Activated CD4-positive, alpha-beta T cell treated with anti-CD3 and anti-CD28 coated beads for 24 hours (primary cell): ENCODE measurements at places on chromosomes 16 and 17.

DNA sequence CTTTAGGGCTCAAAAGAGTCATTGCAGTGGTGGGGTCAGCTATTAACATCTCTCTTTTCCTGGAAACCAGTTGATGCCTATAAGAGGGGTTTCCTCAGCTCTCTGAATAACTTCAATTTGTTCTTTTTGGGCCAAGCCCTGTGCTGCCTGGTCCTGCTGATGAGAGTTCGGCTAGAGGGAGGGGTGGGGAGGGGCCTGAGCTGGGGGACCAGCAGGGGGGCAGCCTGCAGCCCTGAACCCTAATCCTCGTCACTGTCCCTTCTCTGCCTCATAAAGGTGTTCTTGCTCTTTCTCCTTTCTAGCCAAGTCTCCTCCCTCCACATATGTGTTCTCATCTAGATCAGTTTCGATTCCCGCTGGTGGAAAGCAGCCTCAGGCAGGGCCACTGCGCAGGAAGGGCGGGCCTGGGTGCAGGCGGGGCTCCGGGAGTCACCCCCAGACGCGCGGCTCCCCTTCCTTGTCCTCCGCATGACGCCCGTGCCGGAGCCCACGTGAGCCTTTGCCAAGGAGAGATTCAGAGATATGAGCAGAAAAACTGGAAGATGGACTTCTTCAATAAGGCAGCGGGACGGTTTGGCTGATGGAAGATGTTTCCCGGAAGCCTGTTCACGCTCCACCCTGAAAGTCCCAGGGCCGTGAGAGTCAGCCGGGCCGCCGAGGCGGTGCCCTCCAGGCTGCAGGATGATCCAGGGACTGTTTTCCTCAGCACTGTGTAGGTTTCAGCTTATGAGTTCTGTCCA lies 15.0 kb upstream of the RHOT1 start:
- DNase-seq: peak; percentile 48

DNA sequence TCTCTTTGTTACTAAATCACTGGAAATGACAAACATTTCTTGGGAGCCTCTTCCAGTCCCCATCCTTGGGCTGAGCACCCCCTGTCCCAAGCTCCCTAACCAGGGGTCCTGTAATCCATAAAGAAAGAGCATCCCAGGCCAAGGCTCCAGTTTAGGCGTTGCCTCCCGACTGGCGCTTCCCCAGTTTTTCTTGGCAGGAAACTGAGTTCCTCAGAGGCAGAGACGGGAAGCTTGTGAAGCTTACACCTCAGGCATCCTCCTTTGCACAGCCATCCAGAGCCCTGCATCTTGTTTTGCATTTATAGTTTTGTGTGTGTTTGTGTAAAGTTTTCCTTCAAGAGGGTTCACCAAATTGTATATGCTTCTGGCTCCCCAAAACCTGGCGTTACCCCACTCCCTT lies 7.1 kb downstream of the COPZ2 start:
- no peak for DNase-seq

- no peak for DNase-seq
Observed at GRCh38 chr17:77432742-77433141, 292.0 kb downstream of the SEC14L1 start.

GRCh38 chr17:82349287-82349701 lies 9.8 kb upstream of the TEX19 start:
- no peak for DNase-seq

DNA sequence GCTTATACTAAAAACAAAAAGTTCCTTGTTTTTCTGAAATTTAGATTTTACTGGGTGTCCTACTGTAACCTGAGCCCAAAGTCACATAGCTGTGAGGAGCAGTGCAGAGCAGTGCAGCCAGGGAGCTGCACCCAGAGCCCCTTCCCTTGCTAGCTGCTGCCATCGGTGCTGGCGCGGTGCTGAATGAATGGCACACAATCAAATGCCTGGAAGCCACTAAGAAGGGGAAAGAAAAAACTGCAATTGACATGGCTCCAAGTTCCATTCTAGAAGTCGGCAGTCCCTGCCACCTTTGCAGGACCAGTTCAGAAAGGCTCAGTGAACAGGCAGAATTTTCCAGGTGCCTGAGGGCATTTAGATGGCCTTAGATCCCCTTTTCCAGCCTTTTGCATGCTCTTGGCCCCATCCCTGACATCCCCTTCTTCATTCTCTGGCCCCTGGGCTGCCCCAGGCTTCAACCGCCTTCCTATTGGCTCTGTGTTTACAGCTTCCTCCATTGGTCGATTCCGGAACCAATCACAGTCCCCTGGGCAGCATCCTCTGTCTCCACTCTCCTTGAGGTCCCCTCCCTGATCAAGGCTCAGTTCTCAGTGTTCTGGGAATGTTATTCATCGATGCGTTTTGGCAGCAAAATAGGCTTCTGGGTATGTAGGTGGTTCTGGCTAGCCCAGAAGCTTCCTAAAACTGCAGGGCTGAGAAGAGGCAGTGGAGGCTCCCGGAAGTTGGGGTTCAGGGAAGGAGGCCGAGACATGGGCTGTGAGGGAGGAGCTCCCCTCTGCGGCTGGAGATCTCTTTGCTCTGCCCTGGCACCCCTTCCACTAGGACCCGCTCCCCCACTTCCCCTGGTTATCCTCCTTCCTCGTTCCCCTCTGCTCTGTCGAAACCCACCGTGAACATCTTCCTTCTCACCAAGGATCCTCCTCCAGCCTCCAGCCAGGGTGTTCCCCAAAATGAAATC lies 37.9 kb downstream of the ATP2C2 start:
- DNase-seq: no peak

GRCh38 chr17:22518185-22518584 lies 825.9 kb downstream of the KCNJ18 start:
- no peak for DNase-seq
